ENCODE measurements at places on chromosomes 7 and 10. TPM values are rescaled to one million over a fixed set of nuclear protein-coding genes. Genes with fewer than 3 reads are reported as not detected.

GRCh38 chr10:132637477-132638129 is 100.0 kb downstream of the INPP5A start:
- no peak for DNase-seq

- DNase-seq = no peak
Measured at GRCh38 chr10:99520040-99520846, 12.5 kb upstream of the NKX2-3 start.

- DNase-seq = no peak
Measured at GRCh38 chr7:75613351-75613750, 121.2 kb downstream of the SPDYE5 start.

- DNase-seq = no peak
Measured at GRCh38 chr7:47521816-47522561, 59.9 kb downstream of the TNS3 start.

GRCh38 chr7:22248111-22248809 is 108.7 kb downstream of the RAPGEF5 start:
- no peak for DNase-seq

- no peak for DNase-seq
Measured at GRCh38 chr10:42952349-42952748, 124.5 kb upstream of the RET start.

DNA sequence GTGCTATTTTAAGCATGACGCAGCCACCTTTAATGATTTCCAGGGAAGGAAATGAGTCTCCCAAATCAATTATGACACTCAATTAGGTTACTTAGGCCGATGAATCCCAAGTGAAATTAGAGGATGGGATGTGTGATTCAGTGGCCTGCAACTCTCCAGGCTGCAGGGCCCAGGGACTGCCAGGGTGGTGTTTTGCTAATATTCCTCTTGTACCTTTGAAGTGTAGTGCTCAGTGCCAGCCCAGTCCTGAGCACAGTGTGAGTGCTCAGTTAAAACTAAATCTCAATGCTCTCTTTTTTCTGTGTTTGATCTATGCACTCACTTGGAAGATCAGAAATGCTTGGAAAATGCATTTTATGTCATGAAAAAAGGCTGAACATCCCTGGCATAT is 51.6 kb downstream of the SEM1 start:
- DNase-seq = no peak

DNA sequence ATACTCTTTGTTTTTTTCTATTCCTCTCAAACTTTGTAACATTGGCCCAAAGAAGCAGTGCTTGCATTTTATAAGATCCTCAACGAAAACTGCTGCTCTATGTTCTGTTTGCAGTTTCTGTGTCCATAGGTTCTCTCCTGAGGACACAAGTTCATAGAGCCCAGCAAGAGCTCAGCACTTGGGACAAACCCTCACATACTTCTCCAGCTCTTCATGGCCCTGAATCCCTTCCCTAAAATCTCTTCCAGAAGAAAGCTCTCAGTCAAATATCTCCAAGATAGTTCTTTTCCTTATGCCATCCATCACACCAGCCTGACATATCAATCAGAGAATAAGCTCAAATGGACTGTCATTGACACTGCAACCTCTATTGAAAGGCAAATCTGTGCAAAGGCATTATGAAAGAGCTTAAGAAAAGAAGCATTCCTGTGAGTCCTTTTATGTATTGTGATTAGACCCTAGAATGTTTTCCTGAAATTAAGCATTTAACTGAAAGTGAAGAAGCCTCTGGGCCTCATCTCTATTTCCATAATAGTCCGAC is 405.5 kb downstream of the ANKRD7 start:
- DNase-seq = no peak

DNA sequence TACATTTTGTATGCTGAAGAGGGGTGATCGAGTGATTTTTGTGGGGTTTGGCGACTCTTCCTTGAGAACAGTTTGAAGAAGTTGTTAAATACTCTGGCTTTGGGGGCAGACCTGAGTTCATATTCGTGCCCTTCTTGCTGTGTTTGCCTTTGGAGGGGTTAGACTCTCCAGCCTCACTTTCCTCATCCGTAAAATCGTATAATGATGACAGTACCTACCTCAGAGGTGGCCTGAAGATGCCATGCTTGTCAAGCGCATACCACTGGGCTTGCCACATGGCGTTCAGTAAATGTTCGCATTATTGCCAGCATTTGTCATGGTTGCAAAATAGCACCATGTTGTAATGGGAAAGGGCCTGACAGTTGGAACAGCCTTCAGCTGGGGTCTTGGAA is 1.3 kb downstream of the STK17A start:
- DNase-seq = no peak

DNA sequence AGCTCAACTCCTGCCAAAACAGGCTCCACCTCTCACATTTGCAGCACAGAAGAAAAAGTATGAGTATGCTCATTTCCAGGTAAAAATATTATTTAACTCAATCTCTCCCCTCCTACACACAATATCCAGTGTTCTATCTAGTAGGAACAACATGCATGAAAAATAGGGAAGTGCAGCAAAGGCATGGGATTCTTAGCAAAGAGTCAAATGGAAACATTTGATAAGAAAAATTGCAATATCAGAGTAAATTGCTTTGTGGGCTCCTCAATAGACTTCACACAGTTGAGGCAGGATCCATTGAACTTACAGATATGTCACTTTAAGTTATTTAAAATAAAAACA is 150.9 kb downstream of the ANK3 start:
- DNase-seq = no peak

DNA sequence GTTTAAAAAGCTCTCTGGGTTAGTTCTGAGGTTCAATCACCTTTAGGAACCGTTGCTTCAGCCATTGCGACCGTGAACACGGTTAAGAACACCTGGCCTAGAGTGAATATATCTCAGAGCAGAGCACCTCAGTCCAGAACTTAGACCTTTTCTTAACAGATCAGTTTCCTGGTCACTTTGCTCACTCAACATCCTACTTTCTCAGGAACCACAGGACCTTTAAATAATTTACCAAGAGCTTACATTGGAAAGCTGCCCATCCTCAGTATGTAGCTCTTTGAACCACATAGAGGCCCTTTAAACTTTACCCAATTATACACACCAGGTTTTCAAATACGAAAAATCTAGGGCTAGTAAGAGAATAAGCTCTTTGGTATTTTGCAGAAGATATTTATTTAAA is 153.2 kb downstream of the NRBF2 start:
- DNase-seq = no peak

- no peak for DNase-seq
Measured at GRCh38 chr10:101655570-101655969, 39.4 kb downstream of the FBXW4 start.

DNA sequence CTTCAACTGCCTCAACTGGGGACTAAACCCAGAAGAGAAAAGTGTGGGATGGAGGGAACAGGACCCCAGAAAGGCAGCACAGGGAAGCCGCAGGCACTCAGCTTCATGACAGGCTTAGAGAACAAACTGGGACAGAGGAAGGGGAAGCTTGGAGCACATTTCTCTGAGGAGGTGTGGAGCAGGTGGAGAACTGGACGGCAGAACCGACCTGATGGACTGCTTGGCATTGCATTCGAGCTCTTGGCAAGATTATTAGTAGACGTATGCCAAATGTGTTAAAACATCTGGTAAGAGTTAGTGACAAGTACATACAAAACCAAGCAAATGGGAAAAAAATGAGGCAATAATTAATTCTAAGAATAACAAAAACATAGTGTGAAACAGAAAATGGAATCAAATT is 335.7 kb downstream of the SFMBT2 start:
- DNase-seq = no peak

DNA sequence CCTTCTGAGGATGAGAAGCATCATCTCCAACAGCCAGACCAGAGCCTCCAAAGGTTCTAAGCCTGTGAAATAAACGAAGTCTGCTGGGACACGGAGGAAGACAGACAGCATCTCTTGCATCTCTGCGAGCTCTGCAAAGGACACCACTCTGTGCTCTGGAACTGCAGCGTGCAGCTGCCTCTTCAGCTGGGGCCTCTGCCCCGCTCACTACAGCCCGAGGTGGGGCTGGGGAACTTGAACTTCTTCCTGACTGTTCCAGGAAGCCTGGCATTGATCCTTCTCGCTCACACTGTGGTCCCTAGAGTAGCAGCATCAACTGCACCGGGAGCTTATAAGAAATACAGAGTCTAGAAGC is 163.3 kb downstream of the USP6NL start:
- DNase-seq = no peak

- no peak for DNase-seq
Measured at GRCh38 chr7:135074096-135074495, 73.8 kb upstream of the TMEM140 start.

DNA sequence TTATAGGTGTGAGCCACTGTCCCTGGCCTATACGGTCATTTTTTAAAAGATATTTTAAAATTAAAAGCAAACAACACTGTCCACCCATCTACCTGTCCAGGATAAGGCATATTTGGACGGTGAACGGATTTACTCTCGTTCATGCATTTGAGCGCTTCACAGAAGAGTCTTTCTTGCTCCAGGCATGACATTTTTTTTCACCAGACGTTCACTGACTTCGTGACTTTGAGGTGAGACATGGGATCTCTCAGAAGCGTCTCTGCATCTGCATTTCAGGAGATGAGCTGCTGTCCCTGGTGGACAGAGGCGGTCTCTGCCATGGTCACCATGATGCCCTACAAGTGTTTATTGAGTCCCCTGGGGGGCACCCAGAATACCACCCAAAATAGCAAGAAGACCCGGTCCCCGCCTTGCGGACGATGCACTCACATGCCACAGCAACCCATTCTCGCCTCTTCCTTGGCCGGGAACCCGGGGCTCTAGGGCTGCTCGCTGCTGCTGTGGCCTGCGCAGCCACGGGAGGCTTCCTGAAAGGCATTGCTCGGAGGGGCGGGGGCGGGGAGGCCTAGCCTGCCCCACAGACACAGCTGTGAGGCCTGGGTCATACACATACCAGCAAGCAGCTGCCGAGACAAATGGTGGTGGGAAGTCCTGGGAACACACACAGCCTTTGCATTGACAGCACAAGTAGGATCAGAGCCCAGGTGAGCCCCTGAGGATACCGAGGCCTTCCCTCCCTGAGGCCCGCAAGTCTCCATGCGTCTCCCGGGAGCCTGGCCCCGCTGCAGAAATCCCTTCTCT is 84.4 kb downstream of the RGS10 start:
- no peak for DNase-seq

- DNase-seq = no peak
Measured at GRCh38 chr7:116669769-116670168, 2.2 kb upstream of the MET start.

IQUB gene
- total RNA-seq = 0.79 TPM

GSDME gene
- total RNA-seq = 5.3 TPM

CYP3A7 gene
- total RNA-seq = not detected

SLC26A3 gene
- total RNA-seq = not detected

MEOX2 gene
- 5.6 TPM for total RNA-seq

ADAM22 gene
- 2.9 TPM for total RNA-seq

TAS2R41 gene
- total RNA-seq = not detected

AASS gene
- total RNA-seq = 14.3 TPM
